ENCODE measurements at places on chromosomes 12 and 14. TPM values are rescaled to one million over a fixed set of nuclear protein-coding genes. Genes with fewer than 3 reads are reported as not detected.

Gene TAS2R13
- total RNA-seq, result 0.36 TPM

- no peak for DNase-seq
Observed at GRCh38 chr12:2785017-2785416, 9.8 kb upstream of the FKBP4 start.

DNA sequence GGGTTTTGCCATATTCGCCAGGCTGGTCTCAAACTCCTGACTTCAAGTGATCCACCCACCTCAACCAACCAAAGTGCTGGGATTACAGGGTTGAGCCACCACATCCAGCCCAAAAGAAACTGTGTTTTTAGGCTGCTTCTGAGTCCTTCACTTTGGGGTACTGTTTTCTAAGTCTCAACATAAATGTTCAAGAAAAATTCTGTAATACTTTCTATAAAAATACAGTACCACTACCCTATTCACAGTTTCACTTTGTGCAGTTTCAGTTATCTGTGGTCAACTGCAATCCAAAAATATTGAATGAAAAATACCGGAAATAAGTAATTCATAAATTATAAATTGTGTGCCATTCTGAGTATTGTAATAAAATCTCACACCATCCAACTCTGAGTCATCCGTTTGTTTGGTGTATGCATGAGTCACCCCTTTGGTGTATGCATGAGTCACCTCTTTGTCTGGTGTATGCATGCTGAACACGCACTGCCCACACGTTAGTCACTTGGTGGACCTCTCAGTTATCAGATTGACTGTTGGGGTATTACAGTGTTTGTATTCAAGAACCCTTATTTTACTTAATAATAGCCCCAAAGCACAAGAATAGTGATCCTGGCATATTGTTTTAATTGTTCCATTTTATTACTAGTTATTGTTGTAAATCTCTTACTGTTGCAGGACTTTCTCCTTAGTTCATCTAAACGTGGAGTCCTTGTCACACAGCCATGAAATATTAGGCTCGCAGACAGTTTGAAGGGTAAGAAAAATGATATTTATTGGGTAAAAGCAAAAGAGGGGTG, 190.2 kb downstream of the FSCB start:
- no peak for DNase-seq

Gene GLI1
- total RNA-seq, result 0.86 TPM

Gene OR4E2
- total RNA-seq, result not detected

- peak; percentile 64 for DNase-seq
Observed at GRCh38 chr12:89162589-89163261, 189.6 kb downstream of the DUSP6 start.

DNA sequence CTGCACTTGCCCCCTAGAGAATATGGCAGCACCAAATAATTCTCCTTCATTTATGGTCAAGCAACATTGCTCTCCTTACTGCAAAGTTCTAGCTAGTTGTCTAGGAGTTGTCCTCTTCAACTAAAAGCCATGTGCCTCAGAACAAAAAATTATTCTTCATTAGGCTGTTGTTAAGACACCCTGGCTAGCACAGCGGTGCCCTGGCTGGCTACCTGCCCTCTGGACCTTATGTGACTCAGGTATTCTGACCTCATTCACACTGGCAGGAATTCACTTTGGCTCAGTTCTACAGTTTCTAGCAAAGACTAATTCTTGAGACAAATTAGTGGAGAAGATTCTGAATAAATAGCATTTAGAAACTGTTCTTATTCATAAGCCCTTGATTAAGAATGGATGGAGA, 224.4 kb upstream of the KRR1 start:
- no peak for DNase-seq

GRCh38 chr14:103140316-103141109, 17.3 kb downstream of the TNFAIP2 start:
- no peak for DNase-seq

DNA sequence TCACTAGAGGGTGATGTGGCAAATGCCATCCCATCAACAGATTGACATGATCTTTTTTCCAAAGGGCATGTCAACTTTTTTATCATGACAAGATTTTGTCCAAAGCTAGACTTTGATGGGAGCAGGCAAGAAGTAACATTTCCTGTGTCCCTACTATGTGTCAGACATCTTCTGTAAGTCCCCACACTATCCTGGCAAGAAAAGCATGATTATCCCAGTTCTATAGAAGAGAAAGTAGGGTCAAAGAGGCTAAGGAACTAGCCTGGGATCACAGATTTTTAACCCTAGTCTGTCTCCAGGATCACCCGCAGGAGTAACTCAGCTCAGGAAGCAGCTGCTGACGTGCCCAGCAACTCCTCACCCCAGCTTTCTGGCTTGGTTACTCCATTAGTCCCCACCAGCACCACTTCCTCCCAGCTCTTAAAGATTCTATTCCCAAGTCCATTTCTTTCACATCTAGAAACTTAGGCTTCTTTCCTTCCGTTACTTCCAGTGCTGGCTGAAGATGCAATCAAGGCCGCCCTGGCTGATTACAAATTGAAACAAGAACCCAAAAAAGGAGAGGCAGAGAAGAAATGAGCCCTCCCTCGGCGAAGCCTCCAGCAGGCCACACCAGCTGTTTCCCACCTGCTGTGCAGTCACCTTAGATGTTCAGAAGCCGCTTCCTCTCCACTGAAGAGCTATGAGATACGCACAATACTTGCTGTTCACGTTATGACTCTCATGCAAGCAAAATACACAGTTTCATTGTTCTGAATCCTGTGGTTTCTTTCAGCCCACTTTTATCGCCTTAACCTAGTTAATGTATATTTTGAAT, 6.2 kb downstream of the ISCU start:
- no peak for DNase-seq

DNA sequence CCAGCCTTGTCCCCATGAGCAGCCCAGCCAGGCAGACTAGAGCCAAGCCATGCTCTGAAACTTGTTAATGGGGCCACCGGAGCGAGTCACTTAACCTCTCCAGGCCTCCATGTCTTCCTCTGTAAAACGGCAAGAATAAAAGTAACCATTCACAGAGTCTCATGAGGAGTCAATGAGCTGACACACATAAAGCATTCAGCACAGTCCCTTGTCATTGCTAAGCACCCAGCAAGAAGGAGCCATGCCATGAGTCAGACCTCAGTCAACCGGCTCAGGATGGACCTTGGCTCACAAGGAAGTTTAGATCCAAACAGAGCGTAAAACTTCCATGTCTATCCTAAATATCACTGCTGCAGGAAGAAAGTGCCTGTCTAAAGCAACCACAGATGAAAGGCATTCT, 10.6 kb downstream of the FICD start:
- DNase-seq, result no peak

DNA sequence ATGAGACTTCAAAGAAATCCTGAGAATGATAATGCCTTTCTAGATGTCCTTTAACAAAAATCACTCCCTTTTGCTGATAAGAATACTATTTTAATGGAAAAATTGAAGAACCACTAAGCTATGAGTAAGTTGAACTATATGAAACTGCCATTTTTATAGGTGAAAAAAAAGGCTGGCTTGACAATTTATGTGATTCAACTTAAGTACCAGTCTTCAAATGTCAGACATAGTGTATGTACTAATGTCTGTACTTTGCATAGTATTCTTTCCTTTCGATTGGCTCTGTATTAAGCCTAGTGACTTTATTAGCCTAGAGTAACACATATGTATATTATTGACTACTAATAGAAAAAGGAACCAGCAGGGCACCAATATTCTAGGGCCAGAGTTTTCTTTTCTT, 11.9 kb downstream of the HEATR5A start:
- DNase-seq, result no peak

GRCh38 chr12:112822056-112822455, 30.5 kb downstream of the RPH3A start:
- DNase-seq, result no peak

- no peak for DNase-seq
Observed at GRCh38 chr12:116712458-116713303, 25.2 kb downstream of the SPRING1 start.

DNA sequence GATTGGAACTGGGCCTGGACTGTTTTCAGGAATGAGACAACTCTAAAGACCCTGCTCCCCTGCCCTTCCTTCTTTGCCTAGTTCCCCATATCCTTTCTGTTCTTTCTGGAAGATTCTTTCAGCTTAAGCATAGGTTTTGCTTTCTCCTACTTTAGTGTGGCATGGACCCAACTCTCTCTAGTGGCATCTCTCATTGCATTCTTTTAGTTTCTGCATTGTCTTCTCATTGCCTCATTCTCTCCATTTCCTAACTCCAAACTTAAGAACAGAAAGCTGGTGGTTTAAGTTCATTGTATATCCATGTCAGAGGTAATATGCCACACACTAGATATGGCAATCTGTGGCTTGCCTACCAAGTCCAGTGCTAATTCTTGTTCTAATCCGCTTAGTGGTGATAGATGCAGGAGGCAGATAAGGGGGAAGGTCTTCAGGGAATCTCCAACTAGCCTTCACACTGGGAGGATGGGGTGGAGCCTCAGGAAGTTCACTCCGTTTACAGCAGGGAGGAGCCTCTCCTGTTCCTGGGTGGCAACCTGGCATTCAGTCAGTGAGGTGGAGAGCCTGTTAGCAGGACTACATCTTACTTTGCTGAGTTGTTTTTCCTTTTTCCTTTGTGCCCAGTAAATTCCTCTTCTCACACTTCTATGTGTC, 165.1 kb upstream of the LMNTD1 start:
- no peak for DNase-seq
